Gastrocnemius medialis (tissue), 4 donors: ENCODE measurements at places on chromosomes 6 and 20. TPM values are rescaled to one million over a fixed set of nuclear protein-coding genes. Genes with fewer than 3 reads are reported as not detected.

TP53TG5 gene
- not detected for total RNA-seq

- no peak overlapping the region for H3K27ac ChIP-seq
- H3K27me3 ChIP-seq, result no peaks in the 10 kb centered on the region
- peaks cover 13% of the 10 kb centered on the region for H3K36me3 ChIP-seq
- H3K4me1 ChIP-seq, result peaks cover 37% of the 10 kb centered on the region
Measured at GRCh38 chr6:54234539-54234938, 73.7 kb upstream of the TINAG start.

DNA sequence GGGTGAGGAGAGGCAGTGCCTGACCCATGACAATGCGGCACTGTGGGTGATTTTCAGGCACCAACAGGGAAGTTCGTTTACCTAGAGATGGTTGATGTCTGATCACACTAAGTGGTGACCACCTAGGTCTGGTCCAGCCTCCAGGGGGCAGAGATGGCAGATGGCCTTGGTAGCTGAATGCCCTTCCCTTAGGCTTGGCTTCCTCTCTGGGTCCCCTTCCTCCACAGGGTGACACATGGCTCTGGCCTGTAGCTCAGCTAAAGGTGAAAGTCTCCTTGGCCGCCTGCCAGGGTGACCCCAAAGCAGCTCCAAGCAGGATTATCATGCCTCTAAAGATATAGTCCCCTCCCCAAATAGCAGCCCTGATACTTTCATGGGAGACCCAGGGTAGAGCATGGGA, 6.4 kb downstream of the GDAP1L1 start:
- H3K27ac ChIP-seq, result no peak overlapping the region
- peaks cover 9% of the 10 kb centered on the region for H3K27me3 ChIP-seq
- no peak overlapping the region for H3K4me3 ChIP-seq
- no peaks in the 10 kb centered on the region for H3K36me3 ChIP-seq

ZKSCAN4 gene
- 0.82 TPM for total RNA-seq

DNA sequence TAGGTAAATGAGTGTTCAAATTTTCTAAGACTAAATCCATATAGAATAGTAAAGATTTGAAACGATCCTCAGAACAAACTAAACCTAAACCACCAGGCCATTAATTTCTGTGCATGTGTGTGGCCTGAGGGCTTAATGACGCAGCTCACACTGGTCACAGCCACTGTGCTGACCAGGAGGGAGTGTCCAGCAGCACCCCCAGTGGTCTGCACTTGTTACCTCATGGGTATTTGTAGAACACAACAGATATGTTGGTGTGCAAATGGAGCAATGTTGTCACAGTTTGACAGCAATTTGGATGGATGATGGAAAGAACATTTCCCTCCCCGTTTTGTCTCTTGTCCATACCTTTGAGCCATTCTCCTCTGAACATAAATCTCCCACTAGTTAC, 122.4 kb upstream of the EXOC2 start:
- no peak overlapping the region for H3K4me3 ChIP-seq
- no peaks in the 10 kb centered on the region for H3K36me3 ChIP-seq
- no peak for DNase-seq
- peaks cover 10% of the 10 kb centered on the region for H3K4me1 ChIP-seq
- no peaks in the 10 kb centered on the region for H3K27me3 ChIP-seq
- no peak overlapping the region for H3K27ac ChIP-seq

SLC24A3 gene
- 6.8 TPM for total RNA-seq

DNA sequence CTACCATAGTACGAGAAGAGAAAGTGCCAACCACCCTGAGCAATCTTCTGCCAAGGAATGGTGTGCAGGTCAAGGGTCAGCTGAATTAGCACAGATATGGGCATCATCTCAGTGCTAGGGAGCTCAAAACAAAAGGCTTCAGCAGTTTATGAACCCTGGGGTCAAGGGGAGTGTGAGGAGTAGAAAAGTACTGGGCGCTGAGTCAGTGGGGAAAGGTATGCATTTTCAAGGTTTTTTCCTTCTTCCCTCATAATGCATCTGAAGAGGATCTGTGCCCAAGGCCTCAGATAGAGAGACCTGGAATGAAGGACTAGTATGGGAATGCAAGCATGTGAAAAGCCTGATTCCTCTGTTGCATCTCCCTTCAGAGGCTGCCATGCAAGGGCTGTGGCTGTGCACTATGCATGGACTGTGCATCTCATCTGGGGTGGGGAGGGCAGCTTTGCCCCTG, 81.7 kb downstream of the PERP start:
- no peak overlapping the region for H3K4me3 ChIP-seq
- no peak for DNase-seq
- no peaks in the 10 kb centered on the region for H3K4me1 ChIP-seq
- H3K27me3 ChIP-seq, result no peaks in the 10 kb centered on the region
- no peak overlapping the region for H3K27ac ChIP-seq

DNA sequence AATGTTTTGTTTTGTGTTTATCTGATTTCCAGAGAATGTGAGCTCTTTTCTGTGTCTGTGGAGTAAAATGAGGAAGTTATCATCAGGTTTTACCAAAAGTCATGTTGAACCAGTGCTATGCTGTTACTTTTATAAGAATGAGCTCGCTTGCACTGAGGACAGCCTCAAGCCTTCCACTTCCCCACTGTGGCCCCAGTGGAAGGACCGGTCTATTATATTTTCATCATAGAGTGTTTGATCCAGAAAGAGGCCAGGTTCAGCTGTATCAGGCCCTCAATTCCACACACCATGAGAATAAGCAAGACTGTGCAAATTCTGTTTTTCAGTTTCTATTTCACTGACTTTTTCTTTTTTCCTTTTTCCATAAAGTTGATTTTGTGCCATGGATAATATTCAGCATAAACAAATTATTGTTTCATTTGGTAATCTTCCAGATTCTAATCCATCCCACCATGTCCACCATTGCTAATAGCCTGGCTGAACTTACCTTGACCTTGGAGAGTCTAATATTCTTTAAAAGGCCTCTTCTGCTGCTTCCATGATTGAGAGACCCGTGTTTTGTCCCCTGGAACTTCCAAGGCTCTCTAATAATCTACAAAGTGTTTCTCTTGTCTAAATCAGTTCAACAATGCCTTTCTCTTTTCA, 286.2 kb downstream of the THBS2 start:
- peaks cover 13% of the 10 kb centered on the region for H3K4me1 ChIP-seq
- H3K4me3 ChIP-seq, result no peak overlapping the region
- H3K27me3 ChIP-seq, result no peaks in the 10 kb centered on the region
- H3K36me3 ChIP-seq, result no peaks in the 10 kb centered on the region
- DNase-seq, result no peak

- no peaks in the 10 kb centered on the region for H3K27me3 ChIP-seq
- H3K27ac ChIP-seq, result no peak overlapping the region
- H3K36me3 ChIP-seq, result no peaks in the 10 kb centered on the region
- H3K4me3 ChIP-seq, result no peak overlapping the region
Measured at GRCh38 chr6:157597461-157598312, 216.7 kb downstream of the ZDHHC14 start.

- no peaks in the 10 kb centered on the region for H3K4me1 ChIP-seq
- peaks cover 53% of the 10 kb centered on the region for H3K27me3 ChIP-seq
- H3K4me3 ChIP-seq, result no peak within 1 kb of the TSS
- no peaks in the 10 kb centered on the region for H3K36me3 ChIP-seq
- DNase-seq, result no peak
- H3K27ac ChIP-seq, result no peak within 1 kb of the TSS
Measured at GRCh38 chr20:2800521-2801285, at the start of gene CPXM1. Gene CPXM1, minus strand, starts transcription at chr20:2800627. Its CDS starts 55 bp downstream, at chr20:2800572.
